ENCODE measurements at places on chromosomes 7 and 10. TPM values are rescaled to one million over a fixed set of nuclear protein-coding genes. Genes with fewer than 3 reads are reported as not detected.
A peak's percentile ranks its signal among the peaks of the same experiment; 100 is the strongest.

- H3K27ac ChIP-seq = no peak overlapping the region
- no peak overlapping the region for H3K4me3 ChIP-seq
- no peaks in the 10 kb centered on the region for H3K36me3 ChIP-seq
- no peaks in the 10 kb centered on the region for H3K27me3 ChIP-seq
These were observed 88.5 kb downstream of the PAXIP1 start for GRCh38 chr7:154914308-154914995.

DNA sequence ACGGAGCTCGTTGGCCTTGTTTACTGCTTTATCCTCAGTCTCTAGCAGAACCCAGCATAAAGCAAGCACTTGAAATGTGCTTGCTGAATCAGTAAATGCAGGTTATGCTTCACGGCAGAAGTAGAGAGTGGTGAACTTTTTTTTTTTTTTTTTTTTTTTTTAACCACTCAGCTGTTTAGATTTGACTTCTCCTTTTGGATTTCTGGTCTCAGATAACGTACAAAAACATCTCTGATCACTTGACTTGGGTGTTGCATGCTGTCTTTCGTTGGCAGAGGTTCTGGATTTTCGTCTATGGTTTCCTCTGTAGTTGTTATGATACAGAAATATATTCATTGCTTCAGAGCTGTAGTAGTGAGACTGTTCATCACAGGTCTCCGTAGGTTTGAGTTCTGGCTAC lies 242.5 kb upstream of the HABP2 start:
- H3K36me3 ChIP-seq = no peaks in the 10 kb centered on the region
- DNase-seq = no peak
- no peak overlapping the region for H3K27ac ChIP-seq
- no peaks in the 10 kb centered on the region for H3K27me3 ChIP-seq
- no peak overlapping the region for H3K4me3 ChIP-seq
- H3K4me1 ChIP-seq = no peaks in the 10 kb centered on the region

DNA sequence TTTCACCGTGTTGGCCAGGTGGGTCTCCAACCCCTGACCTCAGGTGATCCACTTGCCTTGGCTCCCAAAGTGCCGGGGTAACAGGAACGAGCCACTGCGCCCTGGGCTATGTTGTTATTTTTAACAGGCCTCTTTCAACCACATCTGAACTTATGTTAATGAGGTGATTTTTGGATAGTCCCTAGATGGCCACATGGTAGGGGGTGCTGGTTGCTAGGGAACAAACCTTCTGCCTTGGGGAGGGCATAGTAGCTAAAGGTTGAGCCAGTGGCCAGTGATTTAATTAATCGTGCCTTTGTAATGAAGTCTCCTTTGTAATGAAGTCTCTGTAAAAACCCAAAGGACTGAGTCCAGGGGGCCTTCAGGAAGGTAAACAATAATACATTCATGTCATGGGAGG lies 9.1 kb downstream of the COMTD1 start:
- no peak for DNase-seq
- H3K4me1 ChIP-seq = peaks cover 65% of the 10 kb centered on the region
- peak overlapping the region; percentile 91 for H3K27ac ChIP-seq
- H3K36me3 ChIP-seq = peaks cover 57% of the 10 kb centered on the region

- H3K27me3 ChIP-seq = no peaks in the 10 kb centered on the region
- H3K27ac ChIP-seq = no peak overlapping the region
- DNase-seq = peak; percentile 50
- no peaks in the 10 kb centered on the region for H3K36me3 ChIP-seq
- H3K4me1 ChIP-seq = no peaks in the 10 kb centered on the region
- no peak overlapping the region for H3K4me3 ChIP-seq
These were observed 171.5 kb upstream of the ADCY1 start for GRCh38 chr7:45402480-45403218.

GRCh38 chr7:38321515-38321944 lies 48.1 kb upstream of the TARP start:
- H3K4me3 ChIP-seq = peak overlapping the region; percentile 23
- DNase-seq = peak; percentile 96
- peaks cover 36% of the 10 kb centered on the region for H3K4me1 ChIP-seq
- H3K27ac ChIP-seq = peak overlapping the region; percentile 85

DNA sequence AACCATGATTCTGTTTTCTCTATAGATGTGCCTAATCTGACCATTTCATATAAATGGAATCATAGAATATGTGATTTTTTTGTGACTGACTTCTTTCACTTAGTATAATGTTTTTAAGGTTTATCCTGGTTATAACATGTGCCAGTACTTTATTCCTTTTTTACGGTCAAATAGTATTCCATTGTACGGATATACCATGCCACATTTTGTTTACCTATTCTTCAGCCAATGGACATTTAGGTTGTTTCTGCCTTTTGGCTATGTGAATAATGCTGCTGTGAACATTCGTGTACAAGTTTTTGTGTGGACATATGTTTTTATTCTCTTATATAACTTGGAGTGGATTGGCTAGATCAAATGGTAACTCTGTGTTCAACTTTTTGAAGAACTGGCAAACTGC lies 178.3 kb upstream of the TCF7L2 start:
- H3K27ac ChIP-seq = no peak overlapping the region
- H3K4me3 ChIP-seq = no peak overlapping the region
- H3K36me3 ChIP-seq = no peaks in the 10 kb centered on the region
- H3K27me3 ChIP-seq = no peaks in the 10 kb centered on the region
- DNase-seq = no peak

FAM149B1 gene
- 23.3 TPM for total RNA-seq

Measured in GM23248 (cell line).